ENCODE measurements at places on chromosomes 13 and 19.

DNA sequence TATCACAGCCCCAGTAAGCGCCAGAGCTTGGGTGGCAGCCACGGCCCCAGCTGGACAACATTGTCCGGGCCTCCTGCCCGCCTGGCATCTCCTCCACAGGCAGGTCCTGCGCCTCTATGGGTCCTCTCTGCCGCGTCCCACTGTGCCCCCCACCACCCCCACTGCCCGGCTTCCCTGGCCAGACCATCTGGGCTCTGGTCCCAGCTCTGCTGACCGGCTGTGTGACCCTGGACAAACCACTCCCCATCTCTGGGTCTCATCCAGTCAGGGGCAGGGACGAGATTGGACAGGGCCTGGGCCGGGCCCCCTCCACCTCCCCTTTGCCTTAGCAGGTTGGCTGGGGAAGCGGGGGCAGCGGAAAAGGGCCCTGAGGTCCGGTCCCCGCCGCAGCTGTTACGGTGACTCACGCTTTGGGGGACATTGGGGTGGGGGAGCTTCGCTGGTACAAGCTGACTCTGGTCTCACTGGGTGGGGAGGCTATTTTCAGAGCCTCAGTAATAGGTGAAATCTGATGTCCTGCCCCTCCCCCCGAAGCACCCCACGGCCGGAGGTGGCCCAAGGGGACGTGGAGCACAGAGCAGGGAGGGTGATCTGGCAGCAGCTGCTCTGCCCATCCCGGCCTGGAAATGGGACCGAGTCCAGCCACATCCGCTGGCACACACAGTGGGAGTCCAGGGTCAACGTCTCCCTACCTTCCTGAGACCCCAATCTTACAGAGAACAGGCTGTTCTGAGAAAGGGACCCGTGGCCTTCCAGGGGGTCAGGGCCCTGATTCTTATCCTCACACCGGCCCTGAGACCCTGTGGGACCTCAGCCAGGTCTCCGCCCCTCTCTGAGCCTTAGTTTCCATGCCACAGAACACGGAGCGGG lies 9.1 kb downstream of the NFIC start:
- DNase-seq, result no peak

DNA sequence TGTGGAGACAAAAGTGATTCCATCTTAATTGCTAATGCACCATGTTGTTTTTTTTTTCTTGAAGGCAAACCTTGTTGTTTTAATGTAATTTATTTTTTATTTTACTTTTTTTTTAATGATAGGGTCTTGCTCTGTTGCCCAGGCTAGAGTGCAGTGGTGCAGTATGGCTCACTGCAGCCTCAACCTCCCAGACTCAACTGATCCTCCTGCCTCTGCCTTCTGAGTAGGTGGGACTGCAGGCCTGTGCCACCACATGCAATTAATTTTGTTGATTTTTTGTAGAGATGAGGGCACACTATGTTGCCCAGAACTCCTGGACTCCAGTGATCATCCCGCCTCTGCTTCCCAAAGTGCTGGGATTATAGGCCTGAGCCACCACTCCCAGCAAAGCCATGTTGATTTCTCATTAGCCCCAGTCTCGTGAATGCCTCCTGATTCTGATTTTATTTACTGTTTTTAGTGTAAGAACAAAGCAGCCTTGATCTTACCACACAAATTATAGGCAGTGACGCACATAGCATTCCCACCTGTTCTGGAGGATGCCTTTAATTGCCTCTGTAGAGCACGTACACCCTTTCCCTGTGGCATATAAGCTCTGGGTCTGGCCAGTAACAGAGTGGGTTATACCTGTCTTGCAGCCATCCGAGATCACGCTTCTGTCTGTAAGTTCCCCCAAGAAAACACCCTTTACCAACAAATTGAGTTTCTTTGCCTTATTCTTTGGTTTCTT lies 150.4 kb downstream of the GGACT start:
- DNase-seq, result no peak

DNA sequence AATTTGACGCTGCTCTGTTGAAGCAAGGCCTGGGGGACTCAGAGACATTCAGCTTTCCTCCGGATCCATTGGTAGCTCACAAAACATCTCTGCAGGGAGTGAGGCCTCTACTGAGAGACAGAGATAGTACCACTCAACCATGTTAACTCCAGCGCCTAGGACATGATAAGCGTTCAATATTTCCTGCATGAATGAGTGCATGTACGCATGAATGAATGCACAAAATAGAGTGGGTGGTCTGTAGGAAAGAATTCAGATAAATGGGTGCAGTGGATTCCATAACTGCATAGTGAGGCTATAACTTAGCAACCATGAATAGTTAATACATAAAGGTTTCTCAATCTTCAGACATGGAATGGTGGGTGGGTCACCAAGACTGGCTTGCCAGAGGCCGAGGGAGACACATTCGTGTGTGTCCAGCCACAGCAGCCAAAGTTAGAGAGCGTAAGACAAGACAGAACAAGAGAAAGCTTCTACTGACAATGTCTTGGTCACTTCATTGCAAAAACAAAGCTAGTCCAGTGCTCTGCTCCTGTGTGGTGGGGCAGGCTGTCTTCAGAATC lies 36.3 kb upstream of the RCBTB2 start:
- no peak for DNase-seq

GRCh38 chr13:79519255-79519654 lies 38.3 kb downstream of the NDFIP2 start:
- DNase-seq, result no peak

DNA sequence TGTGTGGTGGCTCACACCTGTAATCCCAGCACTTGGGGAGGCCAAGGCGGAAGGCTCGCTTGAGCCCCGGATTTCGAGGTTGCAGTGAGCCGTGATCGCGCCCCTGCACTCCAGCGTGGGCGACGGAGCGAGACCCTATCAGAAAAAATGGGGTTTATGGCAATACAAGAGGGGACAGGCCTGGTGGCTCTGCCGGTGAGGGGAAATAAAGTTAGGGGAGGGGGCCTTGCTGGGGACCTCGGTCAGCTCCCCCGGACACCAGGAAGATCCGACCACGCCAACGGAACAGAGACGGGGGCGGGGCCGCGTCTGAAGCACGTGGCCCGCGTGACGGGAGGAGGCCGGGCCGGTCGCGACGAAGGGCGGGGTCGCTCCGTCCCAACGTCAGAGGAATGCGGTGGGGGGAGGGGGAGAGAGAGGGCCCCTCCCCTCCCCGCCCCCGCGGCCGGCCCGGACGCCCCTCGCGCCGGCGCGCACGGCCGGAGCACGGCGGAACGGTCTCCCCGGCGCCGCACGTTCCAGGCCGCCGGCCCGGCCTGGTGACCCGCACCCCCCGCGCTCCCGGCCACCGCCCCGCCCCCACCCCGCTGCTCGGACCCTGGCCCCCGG lies 1.9 kb upstream of the HNRNPL start:
- DNase-seq, result peak; percentile 91

GRCh38 chr19:51651216-51651846 lies 4.7 kb upstream of the SIGLEC14 start:
- peak; percentile 57 for DNase-seq

- DNase-seq, result no peak
These were observed 498.9 kb upstream of the SLITRK5 start for GRCh38 chr13:87172166-87172835.

GRCh38 chr19:15452111-15453047 lies 2.6 kb upstream of the WIZ start:
- DNase-seq, result no peak

- no peak for DNase-seq
These were observed 13.1 kb downstream of the EPS15L1 start for GRCh38 chr19:16458391-16459341.

GRCh38 chr13:97165502-97166425 lies 56.4 kb upstream of the MBNL2 start:
- no peak for DNase-seq

- DNase-seq, result peak; percentile 53
These were observed 367 bp downstream of the MFSD12 start for GRCh38 chr19:3556978-3557460.

GRCh38 chr13:32126756-32127155 lies 95.2 kb downstream of the FRY start:
- DNase-seq, result no peak

DNA sequence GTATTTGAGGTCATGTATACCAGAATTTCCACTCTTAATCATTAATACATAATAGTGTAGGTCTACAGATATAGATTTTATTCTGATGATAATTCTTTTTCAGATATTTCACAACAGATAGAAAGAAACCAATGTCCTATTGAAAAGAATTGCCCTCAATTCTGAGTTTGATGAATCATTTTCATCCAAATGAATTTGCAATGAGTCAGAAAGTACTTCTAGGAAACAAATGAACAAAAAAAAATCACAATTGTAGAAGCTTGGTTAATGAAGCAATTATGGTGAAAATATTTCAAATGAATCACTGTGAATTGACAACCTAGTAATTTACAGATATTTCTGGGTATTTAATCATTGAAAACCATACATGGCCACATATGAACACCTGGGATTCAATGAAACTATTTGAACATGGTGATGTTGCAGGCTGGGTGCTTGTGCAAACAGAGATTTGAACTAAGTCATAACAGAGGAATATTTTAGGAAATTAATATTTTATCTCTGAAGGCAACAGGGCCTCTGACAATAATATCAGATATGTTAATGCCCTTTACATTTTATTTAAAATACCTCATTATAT lies 360.9 kb downstream of the SLITRK5 start:
- DNase-seq, result no peak

DNA sequence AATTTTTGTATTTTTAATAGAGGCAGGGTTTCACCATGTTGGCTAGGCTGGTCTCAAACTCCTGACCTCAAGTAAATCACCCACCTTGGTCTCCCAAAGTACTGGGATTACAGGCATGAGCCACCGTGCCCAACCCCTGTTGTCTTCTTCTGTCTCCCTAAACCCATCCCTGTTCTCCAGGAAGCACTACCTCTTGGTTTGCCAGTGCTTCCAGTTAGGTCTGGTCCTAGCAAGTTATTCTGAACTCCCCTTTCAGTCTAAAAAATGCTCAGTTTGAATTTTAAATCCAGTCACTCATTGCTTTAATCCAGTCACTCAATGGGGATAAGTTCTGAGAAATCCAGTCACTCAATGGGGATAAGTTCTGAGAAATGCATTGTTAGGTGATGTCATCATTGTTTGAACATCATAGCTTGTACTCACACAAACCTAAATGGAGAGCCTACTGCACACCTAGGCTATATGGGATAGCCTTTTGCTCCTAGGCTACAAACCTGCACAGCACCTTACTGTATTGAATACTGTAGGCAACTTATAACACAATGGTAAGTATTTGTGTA lies 8.0 kb upstream of the ATP4A start:
- DNase-seq, result no peak

DNA sequence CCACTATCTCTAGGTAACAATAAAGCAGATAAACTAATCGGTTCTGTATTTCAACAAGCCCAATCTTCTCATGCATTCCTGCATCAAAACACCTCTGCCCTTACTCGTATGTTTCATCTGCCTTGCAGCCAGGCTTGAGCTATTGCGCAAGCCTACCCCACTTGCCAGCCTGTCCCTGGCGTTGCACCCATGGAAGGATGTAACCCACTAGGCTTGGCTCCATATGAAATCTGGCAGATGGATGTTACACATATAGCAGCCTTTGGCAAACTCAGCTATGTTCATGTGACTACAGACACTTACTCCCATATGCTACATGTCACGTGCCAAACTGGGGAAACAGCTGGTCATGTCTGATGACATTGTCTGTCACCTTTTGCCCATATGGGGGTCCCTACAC lies 11.9 kb upstream of the ZNF549 start:
- DNase-seq, result no peak

- DNase-seq, result peak; percentile 35
These were observed 4.4 kb downstream of the ATP12A start for GRCh38 chr13:24684600-24684998.

GRCh38 chr19:17529239-17530158 lies 18.1 kb downstream of the PGLS start:
- DNase-seq, result no peak

- DNase-seq, result no peak
These were observed 397.6 kb downstream of the LIG4 start for GRCh38 chr13:107817647-107818287.

DNA sequence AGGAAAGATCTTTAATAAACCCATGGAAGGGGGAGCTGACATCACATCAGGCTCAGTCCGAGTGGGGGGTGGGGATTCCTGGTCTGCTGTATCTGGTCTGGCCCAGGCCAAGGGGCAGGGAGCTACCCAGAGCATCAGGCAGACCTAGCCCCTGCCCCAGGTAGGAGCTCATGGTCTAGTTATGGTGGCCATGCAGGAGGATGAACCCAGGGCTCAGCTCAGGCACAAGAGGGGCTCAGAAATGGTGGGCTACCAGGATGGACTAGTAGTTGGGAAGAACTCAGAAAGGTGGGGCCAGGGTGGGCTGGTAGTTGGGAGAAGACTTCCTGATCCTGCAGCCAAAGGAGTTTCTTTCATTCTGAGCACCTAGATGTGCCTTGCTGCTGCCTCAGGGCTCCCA lies 14.3 kb downstream of the VSTM2B start:
- DNase-seq, result no peak

DNA sequence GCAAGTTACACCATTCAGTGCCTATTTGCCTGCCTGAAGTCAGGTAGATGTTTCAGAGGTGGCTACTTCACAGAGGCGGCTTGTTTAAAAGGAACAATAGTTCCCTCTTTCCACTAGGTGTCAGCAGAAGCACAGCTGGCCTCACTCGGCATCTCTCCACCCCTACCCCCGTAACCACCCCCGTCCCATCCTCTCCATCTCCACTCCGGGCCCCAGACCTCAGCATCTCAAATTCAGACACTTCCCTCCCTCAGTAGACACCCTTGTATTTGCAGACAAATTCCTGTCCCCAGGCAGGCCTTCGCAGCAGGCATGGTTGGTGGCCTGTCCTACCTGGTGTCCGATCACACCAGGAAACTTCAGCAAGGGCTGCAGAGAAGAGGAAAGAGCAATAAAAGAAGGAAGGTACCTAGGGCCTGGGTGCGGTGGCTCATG lies 9.1 kb upstream of the DPP9 start:
- peak; percentile 78 for DNase-seq

GRCh38 chr19:33240181-33240771 lies 14.6 kb upstream of the SLC7A10 start:
- DNase-seq, result no peak

- DNase-seq, result no peak
These were observed 3.3 kb downstream of the P2RY11 start for GRCh38 chr19:10114651-10115391.

DNA sequence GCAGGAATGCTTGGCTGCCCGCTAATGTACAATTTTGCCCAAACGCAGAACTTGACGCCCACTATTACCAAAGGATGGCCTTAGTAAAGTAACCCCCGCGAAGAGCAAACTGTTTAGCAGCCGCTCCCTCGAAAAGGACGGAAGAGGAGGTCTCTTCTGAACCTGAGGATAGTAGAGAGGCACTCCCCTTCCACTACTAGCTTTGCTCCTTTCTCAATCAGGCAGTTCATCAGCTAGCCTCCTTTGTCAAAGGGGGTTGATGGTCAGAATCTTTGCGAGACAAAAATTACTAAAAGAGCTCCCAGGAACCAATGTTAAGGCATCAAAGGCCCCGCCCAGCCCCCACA lies 534 bp downstream of the CAB39L start:
- DNase-seq, result no peak

GRCh38 chr19:23972161-23972560 lies 57.5 kb downstream of the ZNF726 start:
- no peak for DNase-seq

GRCh38 chr13:74243637-74244526 lies 109.7 kb upstream of the KLF12 start:
- peak; percentile 77 for DNase-seq

GRCh38 chr13:75327135-75327510 lies 154.8 kb downstream of the TBC1D4 start:
- peak; percentile 53 for DNase-seq

Measured in CD4-positive, alpha-beta T cell treated with Interleukin-4 for 1 hour (primary cell).